ENCODE measurements at places on chromosomes 3 and 15. TPM values are rescaled to one million over a fixed set of nuclear protein-coding genes. Genes with fewer than 3 reads are reported as not detected.

SCG3 gene
- 0.86 TPM for total RNA-seq

ITIH3 gene
- not detected for total RNA-seq

THRB gene
- total RNA-seq = 0.15 TPM

CDHR4 gene
- total RNA-seq = not detected

CDV3 gene
- 211 TPM for total RNA-seq

NEK10 gene
- total RNA-seq = 0.29 TPM

CLDN1 gene
- 7.3 TPM for total RNA-seq
